Naive thymus-derived CD8-positive, alpha-beta T cell (primary cell): ENCODE measurements at places on chromosomes 1 and 21. TPM values are rescaled to one million over a fixed set of nuclear protein-coding genes. Genes with fewer than 3 reads are reported as not detected.

Gene TNFRSF8
- total RNA-seq: not detected

Gene SLFNL1
- total RNA-seq: 0.47 TPM

Gene WNT3A
- not detected for total RNA-seq

Gene CFHR1
- total RNA-seq: not detected

Gene AKR7A3
- 0.96 TPM for total RNA-seq

Gene OPTC
- not detected for total RNA-seq

- H3K4me3 ChIP-seq: no peak overlapping the region
- DNase-seq: no peak
- H3K4me1 ChIP-seq: peaks cover 14% of the 10 kb centered on the region
- H3K36me3 ChIP-seq: no peaks in the 10 kb centered on the region
- peaks cover 3% of the 10 kb centered on the region for H3K27me3 ChIP-seq
Observed at GRCh38 chr1:66402194-66402593, 131.8 kb upstream of the SGIP1 start.

GRCh38 chr1:75469586-75470173, 141.2 kb downstream of the SLC44A5 start:
- H3K4me1 ChIP-seq: no peaks in the 10 kb centered on the region
- no peaks in the 10 kb centered on the region for H3K36me3 ChIP-seq
- peaks cover 8% of the 10 kb centered on the region for H3K27me3 ChIP-seq
- DNase-seq: no peak
- H3K4me3 ChIP-seq: no peak overlapping the region
- no peak overlapping the region for H3K27ac ChIP-seq

DNA sequence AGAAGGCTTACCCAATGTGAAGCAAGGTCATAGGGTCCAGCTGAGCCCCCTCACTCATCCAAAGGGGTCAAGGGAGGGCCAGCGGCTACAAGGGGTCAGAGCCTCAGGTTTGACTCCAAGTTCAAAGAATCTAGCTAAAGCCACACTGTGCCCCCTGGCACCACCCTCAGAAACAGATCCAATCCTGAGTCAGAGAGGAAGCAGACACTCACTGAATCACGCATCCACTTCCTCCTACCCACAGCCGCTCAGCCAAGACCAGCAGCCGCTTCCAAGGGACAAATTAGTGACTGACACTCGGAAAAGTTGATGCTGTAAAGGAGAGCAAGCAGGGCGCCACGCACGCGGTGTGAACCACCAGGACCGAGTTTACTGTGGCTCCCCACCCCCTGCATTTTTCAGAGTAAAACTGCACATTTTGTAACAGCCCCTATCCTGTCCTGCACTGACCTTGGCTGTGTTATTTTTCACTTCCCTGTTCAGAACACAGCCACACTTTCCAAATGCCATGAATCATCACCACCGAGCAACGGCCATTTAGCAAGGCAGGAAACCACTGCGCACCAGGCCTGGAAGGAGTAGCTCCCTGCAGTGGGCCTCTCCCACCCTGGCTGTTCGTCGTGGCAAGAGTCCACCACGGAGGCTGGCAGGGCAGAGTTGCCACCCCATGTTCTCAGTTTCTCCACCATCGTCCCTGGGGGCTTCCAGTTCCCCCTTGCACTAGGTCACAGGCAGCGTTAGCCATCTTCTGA, 147.8 kb downstream of the TOMM20 start:
- peak overlapping the region; percentile 17 for H3K4me3 ChIP-seq
- no peaks in the 10 kb centered on the region for H3K36me3 ChIP-seq
- peaks cover 39% of the 10 kb centered on the region for H3K4me1 ChIP-seq
- peak; percentile 41 for DNase-seq
- H3K27ac ChIP-seq: peak overlapping the region; percentile 79
- H3K27me3 ChIP-seq: no peaks in the 10 kb centered on the region

GRCh38 chr1:112356765-112357164, 39.2 kb upstream of the CTTNBP2NL start:
- no peaks in the 10 kb centered on the region for H3K4me1 ChIP-seq
- H3K27ac ChIP-seq: no peak overlapping the region
- DNase-seq: no peak

GRCh38 chr1:10378081-10378841, 20.6 kb upstream of the PGD start:
- DNase-seq: no peak
- H3K36me3 ChIP-seq: peaks cover 23% of the 10 kb centered on the region
- peaks cover under 1% of the 10 kb centered on the region for H3K4me1 ChIP-seq
- H3K4me3 ChIP-seq: no peak overlapping the region
- no peaks in the 10 kb centered on the region for H3K27me3 ChIP-seq
- H3K27ac ChIP-seq: peak overlapping the region; percentile 50

DNA sequence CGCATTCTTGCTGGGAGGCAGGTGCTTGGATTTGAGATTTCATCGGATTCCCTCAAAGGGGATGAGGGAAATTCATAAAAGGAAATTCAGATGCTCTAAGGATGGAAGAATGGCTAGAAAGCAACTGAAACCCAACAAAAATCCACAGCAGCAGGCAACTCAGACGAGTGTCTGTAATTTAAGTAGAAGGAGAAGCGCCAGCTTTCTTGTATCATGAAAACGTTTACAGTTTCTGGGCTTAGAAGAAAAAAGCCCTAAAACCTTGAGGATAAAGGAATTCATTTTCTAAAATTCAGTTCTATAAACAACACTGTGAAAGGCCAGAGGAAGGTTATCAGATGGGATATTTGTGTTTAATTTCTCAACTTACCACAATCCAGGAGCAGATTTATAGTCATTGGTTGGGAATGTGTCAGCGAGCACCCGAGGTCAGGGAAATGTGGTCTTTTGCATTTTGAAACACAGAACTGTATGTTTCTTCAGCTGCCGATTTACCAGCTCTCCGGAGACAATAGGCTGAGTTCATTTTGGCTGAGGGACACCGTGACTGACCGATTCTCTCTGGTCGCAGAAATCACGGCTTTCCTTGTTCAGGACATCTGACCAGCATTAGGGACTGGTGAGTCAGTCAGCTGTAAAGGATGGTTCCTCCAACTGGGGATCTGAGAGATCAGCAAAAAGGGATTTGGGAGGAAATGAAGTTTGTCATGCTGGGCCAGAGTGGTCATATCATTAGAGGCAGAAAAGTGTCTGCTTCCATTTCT, 111.6 kb upstream of the ERRFI1 start:
- no peak overlapping the region for H3K4me3 ChIP-seq
- H3K4me1 ChIP-seq: no peaks in the 10 kb centered on the region
- peaks cover 10% of the 10 kb centered on the region for H3K27me3 ChIP-seq
- DNase-seq: no peak
- H3K27ac ChIP-seq: no peak overlapping the region

- peaks cover 15% of the 10 kb centered on the region for H3K27me3 ChIP-seq
- H3K27ac ChIP-seq: no peak overlapping the region
- no peak overlapping the region for H3K4me3 ChIP-seq
- DNase-seq: no peak
- H3K4me1 ChIP-seq: no peaks in the 10 kb centered on the region
Observed at GRCh38 chr1:170730438-170730837, 66.5 kb downstream of the PRRX1 start.

DNA sequence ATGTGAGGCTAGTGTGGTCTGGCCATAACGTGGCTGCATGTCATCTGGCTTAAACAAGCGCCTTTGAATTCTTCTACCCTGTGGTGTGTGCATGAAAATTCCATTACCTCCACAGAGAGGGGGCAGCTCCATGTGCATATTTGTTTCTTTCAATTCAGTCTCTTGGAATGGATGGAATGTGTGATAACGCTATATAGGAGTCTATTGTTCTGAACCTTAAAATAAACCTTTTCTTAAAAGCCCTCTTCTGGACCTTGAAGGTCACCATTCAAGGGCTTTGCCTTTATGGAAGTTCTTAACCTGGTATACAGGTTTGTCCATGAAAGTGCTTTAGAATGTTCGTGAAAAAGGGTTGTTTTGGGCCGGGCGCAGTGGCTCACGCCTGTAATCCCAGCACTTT, 118.2 kb upstream of the ADGRL2 start:
- no peaks in the 10 kb centered on the region for H3K4me1 ChIP-seq
- H3K36me3 ChIP-seq: no peaks in the 10 kb centered on the region
- no peak for DNase-seq

GRCh38 chr1:176323472-176323871, 116.4 kb upstream of the COP1 start:
- H3K4me1 ChIP-seq: no peaks in the 10 kb centered on the region

DNA sequence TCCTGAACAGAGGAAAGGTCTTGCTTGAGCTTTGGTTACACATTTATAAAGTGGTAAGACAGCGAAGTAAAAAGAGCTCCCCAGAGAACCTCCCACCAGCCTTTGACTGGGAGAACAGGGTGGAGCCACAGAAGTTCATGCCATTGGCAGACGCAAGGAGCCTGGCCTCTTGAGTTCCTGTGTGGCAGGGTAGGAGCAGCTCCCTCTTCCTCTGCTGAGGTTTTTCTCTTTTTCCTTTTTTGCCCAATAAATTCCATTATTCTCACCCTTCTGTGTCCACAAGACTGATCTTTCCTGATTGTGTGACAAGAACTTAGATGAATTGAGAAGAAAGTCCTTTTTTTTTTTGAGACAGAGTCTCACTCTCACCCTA, 4.3 kb downstream of the THEM4 start:
- peak overlapping the region; percentile 80 for H3K4me3 ChIP-seq
- DNase-seq: peak; percentile 61
- no peaks in the 10 kb centered on the region for H3K27me3 ChIP-seq

GRCh38 chr1:223704921-223705878, 7.1 kb upstream of the CAPN2 start:
- peaks cover 6% of the 10 kb centered on the region for H3K4me1 ChIP-seq
- H3K4me3 ChIP-seq: no peak overlapping the region
- H3K36me3 ChIP-seq: no peaks in the 10 kb centered on the region
- no peak overlapping the region for H3K27ac ChIP-seq

DNA sequence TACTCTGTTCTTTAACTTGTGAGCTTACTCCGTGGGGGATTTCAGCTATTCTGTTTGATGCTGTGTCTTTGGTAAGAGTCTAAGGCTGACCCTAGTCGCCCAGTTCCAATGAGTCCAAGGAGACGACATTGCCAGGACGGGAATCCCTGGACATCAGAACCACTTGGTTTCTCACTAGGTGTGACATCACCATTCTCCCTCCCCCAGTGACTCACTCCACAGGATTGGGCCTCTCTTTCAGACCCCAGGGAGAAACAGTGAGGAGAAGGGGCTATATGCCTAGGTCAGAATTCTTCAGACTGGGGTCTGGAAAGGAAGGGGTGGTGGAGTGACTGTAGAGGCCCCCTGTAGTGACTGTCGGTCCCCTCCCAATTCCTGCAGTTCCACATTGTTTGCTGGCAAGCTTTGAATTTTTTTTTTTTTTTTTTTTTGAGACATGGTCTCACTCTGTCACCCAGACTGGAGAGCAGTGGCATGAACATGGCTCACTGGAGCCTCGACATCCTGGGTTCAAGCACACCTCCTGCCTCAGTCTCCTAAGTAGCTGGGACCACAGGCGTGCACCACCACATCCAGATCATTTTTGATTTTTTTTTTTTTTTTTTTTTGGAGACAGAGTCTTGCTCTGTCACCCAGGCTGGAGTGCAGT, 21.3 kb downstream of the ALPL start:
- H3K4me3 ChIP-seq: no peak overlapping the region
- H3K4me1 ChIP-seq: no peaks in the 10 kb centered on the region
- DNase-seq: no peak
- peaks cover 26% of the 10 kb centered on the region for H3K27me3 ChIP-seq
- H3K36me3 ChIP-seq: no peaks in the 10 kb centered on the region
- H3K27ac ChIP-seq: no peak overlapping the region

DNA sequence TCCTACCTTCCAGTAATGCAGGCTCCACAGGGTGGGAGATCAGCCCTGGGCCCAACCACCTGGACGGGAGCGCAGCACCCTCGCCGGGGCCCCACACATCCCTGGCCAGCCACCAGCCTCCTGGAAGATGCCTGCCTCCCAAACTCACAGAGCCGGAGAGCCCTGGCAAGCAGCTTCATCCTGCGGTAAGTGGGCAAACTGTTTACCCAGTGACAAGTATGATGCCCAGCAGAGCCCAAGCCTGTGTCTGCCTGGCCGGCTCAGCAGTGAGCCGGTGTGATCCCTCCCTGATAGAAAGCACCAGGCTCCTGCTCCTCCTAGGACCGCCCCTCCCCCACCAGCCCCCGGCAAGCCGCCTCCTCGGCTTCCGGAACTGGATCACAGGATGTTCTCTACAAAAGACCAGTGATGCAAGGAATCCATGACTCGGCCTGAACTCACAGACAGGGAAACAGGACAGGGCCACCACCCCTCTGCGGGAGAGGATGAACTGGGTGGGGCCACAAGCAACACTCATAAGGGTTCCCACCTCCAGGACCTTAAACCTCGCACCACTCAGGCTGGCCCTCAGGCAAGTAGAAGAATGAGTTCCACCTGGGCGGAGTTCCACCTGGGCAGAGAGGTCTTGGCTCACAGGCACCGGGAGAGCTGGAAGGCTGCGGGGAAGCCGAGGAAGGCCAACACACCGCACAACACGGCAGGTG, 7.9 kb downstream of the ACOT7 start:
- no peaks in the 10 kb centered on the region for H3K27me3 ChIP-seq
- H3K4me1 ChIP-seq: no peaks in the 10 kb centered on the region
- no peak overlapping the region for H3K4me3 ChIP-seq
- no peak overlapping the region for H3K27ac ChIP-seq
- DNase-seq: no peak

- H3K4me3 ChIP-seq: peak overlapping the region; percentile 23
- H3K36me3 ChIP-seq: peaks cover 8% of the 10 kb centered on the region
- no peak for DNase-seq
- no peak overlapping the region for H3K27ac ChIP-seq
- H3K4me1 ChIP-seq: peaks cover 26% of the 10 kb centered on the region
Observed at GRCh38 chr21:43734928-43735229, 15.9 kb downstream of the PDXK start.

- H3K27ac ChIP-seq: peak overlapping the region; percentile 94
- no peaks in the 10 kb centered on the region for H3K36me3 ChIP-seq
- peak; percentile 22 for DNase-seq
- peaks cover 34% of the 10 kb centered on the region for H3K4me1 ChIP-seq
Observed at GRCh38 chr1:15849775-15850324, 2.3 kb downstream of the SPEN start.

- no peaks in the 10 kb centered on the region for H3K36me3 ChIP-seq
- no peak overlapping the region for H3K4me3 ChIP-seq
- H3K27me3 ChIP-seq: no peaks in the 10 kb centered on the region
Observed at GRCh38 chr1:167077128-167077867, 12.9 kb downstream of the GPA33 start.

- H3K4me1 ChIP-seq: peaks cover 57% of the 10 kb centered on the region
- no peaks in the 10 kb centered on the region for H3K36me3 ChIP-seq
- no peaks in the 10 kb centered on the region for H3K27me3 ChIP-seq
Observed at GRCh38 chr1:1777583-1777899, 729 bp downstream of the NADK start.

- peaks cover 20% of the 10 kb centered on the region for H3K27me3 ChIP-seq
- no peak overlapping the region for H3K27ac ChIP-seq
- H3K4me1 ChIP-seq: peaks cover 6% of the 10 kb centered on the region
- H3K4me3 ChIP-seq: no peak overlapping the region
- no peaks in the 10 kb centered on the region for H3K36me3 ChIP-seq
Observed at GRCh38 chr1:182446033-182446669, 3.8 kb upstream of the RGSL1 start.

DNA sequence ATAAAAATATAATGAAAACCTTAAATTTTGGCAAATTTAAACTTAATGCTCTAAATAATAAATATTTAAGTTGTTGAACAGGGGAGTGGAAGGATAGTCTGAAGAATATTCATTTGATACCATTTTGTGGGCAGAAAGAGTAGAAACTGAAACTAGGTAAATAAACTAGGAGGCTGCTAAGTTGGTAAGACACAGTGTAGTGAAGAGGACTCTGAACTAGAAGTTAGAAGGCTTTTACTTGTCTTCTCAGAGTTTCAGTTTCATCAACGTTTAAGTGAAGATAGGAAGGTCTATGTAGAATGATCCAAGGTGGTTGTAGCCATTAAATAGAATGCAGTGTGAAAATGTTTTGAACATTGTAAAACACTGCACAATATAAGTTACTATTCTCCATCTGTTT, 516.9 kb downstream of the AMY1C start:
- H3K27me3 ChIP-seq: no peaks in the 10 kb centered on the region
- H3K4me3 ChIP-seq: no peak overlapping the region
- no peak overlapping the region for H3K27ac ChIP-seq
- H3K4me1 ChIP-seq: no peaks in the 10 kb centered on the region
- no peak for DNase-seq
